Karpas-422 (cell line): ENCODE measurements at places on chromosomes 3 and 15.

- DNase-seq, result no peak
Observed at GRCh38 chr3:48407542-48408099, 22.3 kb downstream of the PLXNB1 start.

- DNase-seq, result peak; percentile 16
Observed at GRCh38 chr3:23611737-23612295, 193.9 kb upstream of the UBE2E1 start.

DNA sequence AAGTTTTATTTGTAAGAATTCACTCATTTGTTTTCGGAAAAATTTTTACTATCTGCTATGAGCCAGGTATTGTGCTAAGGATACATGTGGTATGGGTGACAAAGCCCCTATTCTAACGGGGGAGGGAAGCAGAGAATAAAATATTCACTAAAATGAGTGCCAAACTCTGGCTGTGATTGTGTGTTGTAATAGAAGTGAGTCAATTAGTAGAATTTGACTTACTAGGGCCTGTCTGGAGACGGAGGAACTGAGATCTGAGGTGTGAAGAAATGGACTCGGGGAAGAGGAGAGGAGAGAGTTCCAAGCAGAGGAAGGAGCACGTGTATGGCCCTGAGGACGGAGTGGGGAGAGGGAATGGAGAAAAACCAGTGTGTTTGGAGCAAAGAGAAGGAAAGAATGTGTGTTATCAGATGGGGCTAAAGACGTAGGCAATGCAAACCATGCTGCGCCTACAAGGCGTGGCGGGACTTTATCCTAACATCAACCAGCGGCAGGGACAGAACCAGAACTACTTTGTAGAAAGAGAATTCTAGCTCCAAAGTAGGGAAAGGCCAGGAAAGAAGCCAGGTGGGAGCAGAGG, 89.1 kb downstream of the OSBPL10 start:
- DNase-seq, result no peak

GRCh38 chr3:61168286-61168685, 83.0 kb downstream of the FHIT start:
- DNase-seq, result no peak

- peak; percentile 85 for DNase-seq
Observed at GRCh38 chr3:50550079-50550736, 17.3 kb downstream of the C3orf18 start.

DNA sequence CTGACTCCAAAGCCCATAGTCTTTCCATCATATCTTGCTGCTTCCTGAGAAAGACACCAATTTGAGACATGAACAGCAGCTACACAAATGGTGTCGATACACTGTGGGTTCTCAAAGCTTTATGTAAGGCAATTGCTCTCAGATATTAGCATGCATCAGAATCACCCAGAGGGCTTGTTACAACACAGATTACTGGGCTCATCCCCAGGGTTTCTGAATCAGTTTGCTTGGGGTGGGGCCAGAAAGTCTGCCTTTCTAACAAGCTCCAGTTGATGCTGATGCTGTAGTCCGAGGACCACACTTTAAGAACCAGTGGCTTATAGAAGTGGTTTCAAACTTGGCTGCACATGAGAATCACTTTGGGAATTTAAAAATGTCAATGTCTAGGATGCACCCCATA, 86.5 kb downstream of the SEMA6D start:
- no peak for DNase-seq

DNA sequence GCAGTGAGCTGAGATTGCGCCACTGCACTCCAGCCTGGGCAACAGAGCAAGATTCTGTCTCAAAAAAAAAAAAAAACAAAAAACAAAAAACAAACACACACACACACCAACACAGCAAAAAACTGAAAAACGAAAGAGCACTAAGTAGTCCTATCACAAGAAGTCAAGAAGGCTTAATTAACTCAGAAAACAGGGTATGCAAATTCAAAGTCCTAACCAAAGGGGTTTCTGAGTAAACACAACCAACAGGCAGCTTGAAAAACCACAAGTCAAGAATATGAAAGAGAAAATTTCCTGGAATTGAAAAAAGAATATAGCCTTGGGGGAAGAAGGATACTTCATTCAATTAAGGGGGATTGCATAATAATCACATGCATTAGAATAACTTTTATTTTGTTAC, 37.7 kb upstream of the PARP14 start:
- no peak for DNase-seq

- no peak for DNase-seq
Observed at GRCh38 chr15:41096178-41096577, 19.9 kb downstream of the INO80 start.

DNA sequence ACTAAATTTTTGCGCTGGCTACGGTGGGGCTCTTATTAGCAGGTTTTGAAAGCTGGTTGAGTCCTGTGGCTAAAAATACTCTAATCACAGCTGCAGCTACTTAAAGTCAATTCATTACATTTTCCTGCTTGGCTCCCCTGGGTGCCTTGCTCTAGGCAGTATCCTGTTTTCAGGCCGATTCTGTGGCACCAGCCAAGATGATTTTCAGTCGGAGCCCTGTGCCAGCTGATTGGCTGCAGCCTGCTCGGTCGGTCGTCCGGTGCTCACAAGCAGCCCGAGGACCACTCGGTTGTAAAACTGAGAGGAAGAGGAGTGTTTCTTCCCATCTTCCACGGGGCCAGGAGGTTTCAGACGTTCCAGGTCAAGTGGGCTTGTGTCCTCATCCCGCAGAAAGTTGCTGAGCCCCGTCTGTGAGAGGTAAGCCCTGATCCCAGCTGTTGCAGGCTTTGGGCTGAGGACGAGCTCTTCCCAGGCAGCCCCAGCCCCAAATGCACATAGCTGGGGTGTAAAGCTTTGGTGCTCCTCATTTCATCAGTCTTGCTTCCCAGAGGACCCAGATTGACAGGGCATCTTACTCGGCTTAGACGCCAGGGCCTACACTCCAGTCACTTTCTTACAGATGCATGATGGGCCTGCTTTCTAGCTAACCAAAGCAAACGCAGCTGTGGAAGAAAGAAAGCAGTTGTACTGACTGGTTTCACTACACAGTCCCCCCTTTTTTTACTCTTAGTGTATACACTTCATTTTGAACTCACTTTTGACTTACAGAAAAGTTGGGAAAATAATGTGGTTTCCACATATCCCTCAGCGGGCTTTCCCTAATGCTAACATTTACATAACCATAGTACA, 15.9 kb downstream of the LYSMD4 start:
- no peak for DNase-seq

DNA sequence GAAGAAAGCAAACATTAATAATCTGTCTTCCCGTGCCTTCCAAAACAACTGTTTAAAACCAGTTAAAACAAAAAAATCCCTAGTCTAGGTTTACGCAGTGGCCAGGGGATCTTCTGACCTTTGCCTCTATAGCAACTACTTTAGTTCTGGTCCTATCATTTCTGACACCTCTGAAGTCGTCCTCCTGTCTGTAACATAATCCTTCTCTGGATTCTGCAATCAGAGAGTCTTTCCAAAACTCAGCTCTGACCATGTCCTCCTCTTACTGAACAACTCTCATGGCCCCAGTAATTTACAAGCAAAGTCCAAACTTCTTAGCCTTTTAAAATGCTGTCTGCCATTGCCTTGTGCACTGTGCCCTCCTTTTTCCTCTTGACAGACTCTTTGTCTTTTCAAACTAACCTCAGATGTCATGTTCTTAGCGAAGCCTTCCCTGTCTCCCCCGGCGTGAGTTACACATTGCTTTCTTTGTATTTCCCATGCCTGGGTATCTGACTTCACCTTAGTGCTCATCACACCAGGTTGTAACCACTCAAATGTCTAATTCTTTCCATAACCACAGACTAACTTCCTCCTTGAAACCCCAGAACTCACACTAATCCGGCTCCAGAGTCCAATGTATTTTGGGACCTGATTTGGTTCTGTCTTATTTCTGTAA, 105.2 kb upstream of the BNIP2 start:
- no peak for DNase-seq
